Suppressor macrophage (primary cell): ENCODE measurements at places on chromosomes 16 and 17.

DNA sequence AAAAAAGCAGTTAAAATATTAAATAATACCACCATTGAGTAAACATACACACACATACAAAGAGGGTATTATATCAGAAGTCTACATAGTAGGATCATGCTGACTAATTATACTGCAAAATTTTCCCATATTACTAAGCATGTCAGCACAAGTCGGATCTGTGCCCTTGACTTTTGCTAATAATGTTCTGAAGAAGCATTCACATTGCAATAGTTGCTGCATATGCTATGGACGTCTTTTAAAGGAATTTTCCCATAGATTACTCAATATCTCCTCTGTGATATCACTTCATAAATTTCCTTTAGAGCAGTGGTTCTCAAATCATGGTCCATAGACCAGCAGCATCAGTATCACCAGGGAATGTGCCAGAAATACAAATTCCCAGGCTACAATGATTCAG is 110.9 kb upstream of the NUDT7 start:
- no peak for DNase-seq

DNA sequence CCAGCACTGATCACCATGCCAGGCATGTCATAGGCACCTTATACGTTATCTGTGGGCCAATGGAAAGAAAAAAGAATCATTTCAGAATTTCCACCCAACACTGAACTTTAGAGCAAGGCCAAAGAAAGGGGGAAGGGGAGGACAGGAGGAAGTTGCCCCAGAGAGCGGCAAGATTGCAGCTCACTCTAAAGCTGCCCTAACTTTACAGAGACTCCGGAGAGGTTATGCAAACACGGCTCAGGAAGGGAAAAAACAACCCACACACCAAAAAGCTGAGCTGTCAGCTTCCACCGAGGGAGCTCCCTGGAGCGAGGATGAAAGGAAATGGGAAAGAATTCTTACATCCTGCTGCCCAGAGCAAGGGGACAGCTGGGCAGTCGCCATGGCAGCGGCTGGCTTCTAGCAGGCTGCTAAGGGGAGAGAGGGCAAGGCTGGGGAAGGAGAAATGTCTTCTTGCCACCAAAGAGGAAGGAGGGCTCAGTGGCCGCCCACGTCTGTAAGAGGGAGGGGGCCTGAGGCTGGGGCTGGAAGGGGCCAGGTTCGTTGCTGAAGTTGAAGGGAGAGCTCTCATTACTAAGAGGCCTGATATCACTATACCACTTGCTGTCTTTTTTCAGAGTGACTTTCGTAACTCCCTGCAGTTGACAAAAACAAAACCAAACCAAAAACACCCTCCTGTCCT is 18.2 kb downstream of the COTL1 start:
- DNase-seq, result peak; percentile 95

DNA sequence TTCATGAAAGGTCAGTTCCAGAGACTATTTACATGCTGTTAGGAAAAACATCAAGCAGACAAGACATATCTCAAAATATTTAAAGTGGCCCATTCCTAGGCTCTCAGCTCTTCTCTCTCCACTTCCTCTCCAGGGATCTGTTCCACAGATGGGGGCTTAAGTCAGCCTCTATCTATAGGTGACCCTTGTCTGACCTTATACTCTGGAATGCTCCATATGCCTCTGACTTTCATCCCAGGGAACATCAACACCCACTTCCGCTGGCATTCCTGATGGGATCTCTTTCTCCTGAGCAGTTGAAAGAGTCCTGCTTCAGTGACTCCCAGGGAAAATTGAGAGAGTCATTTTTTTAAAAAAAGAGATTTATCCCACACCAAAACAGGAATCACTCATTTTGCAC is 11.5 kb upstream of the WIPI1 start:
- DNase-seq, result no peak

DNA sequence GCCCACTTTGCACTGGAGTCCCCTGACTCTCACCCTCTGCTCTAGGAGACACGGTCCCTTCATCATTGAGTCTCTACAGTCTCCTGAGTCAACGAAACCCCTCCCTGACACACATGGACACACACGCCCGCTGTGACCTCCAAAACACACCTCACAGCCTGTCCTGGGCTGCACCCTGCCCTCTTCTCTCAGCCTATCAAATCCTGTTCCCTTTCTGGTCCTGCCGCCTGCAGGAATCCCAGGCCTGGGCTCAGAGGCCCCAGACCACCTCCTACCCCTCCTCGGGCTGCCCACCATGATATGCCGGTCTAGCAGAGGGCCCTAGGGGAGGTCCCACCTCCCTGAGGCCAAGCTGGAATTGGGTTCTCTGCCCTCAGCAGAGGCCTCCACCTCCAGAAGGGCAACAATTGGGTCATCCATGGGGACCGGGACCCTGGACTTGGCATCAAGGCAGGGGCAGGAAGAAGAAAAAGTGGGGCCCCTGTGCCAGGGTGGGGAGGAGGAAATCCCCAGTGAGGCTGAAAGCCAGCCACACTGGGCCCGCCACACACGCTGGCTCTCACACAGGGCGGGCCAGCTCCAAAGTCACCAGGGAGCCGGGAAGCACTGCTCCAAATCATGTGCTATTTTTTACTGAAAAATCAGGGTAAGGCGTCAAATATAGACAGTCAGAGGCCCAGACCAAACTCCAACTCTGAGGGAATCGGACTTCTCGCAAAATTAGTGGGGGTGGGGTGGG is 3.4 kb downstream of the PPP1R9B start:
- peak; percentile 30 for DNase-seq

DNA sequence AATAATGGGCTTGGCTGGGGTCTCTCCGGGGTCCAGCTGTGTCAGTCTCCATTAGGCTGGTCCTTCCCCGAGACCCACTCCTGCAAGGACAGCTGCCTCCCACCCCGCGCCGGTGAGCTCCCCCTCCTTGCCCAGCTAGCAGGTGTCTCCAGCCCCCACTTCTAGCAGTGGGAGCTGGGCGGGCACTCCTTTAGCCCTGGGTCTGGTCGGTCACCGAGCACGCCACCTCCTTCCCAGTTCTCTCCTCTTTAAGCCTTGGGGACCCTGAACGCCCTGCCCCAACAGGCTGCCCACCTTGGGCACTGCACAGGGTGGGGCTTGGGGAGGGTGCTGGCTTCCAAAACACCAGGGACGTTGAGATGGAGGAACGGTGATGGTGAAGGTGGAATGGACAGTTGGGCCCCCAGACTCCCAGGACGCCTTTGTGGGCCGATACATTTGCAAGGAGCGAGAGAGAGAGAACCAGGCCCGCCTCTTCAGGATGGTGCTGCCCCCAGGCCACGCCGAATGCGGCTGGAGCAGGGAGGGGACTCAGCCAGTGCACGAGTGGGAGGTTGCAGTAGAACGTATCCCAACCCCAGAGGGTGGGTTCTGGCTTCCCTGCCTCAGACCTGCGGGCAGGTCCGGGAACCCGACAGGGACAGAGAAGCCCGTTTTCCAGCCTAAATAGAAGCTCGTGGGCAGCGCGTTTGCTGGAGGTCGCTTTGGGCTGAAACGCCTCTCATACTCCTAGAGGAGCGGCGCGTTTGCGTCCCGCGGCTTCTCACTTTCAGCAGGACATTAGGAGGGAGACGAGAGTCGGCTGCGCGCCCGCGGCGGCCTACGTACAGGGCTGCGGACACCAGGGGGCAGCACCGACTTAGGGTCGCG is 10.7 kb downstream of the TBX2 start:
- peak; percentile 59 for DNase-seq

DNA sequence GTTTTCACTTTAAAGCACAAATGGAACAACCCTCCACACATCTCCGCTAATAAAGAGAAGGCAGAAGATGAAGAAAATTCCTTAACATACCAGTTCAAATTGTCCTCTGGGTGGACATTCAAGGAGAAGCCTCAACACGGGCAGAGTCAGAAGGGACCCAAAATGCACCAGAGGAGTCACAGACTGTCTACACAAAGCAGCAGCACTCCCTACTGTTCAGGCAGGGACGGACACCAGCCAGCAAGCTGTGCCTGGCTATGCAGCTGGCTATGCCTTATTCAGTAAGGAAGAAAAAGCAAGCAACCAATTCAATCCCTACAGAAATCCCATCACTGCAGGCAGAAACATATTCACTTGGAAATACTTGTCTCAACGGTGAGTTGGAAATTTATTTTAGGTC is 8.1 kb downstream of the DNAJC7 start:
- DNase-seq, result no peak

DNA sequence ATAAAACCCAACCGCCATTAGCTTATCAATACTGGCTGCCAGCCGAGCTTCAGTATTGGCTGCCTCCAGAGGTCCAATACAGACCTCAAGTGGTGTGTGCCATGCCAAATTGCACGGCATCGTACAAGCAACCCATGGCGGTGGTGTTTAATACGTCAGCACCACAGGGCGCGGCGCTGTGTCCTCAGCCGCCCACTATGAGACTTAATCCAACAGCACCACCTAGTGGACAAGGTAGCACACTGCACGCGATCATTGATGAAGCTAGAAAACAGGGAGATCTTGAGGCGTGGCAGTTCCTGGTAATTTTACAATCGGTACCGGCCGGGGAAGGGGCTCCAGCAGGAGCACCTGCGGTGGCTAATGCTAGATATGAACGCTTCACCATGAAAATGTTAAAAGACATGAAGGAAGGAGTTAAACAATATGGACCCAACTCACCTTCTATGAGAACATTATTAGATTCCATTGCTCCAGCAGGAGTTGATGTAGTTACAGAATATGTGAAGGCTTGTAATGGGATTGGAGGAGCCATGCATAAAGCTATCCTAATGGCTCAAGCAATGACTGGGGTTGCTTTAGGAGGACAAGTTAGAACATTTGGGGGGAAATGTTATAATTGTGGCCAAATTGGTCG is 15.4 kb downstream of the FLYWCH1 start:
- peak; percentile 94 for DNase-seq

DNA sequence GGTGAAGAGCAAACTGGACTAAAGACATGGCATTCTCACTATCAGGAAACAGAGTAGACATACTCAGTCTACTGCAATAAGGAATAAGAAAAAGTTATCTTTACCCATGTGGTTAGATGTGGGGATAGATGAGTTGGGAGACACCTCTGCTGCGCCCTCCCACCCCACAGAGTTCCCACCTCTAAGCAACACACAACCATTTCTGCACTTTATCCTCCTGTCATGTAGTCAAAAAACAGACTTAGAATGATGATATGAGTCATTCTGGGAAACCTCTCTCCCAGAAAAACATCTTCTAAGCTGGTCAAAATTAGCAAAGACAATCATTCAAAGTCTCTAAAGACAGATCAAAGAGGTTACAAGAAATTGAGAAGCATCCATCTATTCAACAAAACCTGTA is 94.9 kb downstream of the CACNG1 start:
- DNase-seq, result no peak

DNA sequence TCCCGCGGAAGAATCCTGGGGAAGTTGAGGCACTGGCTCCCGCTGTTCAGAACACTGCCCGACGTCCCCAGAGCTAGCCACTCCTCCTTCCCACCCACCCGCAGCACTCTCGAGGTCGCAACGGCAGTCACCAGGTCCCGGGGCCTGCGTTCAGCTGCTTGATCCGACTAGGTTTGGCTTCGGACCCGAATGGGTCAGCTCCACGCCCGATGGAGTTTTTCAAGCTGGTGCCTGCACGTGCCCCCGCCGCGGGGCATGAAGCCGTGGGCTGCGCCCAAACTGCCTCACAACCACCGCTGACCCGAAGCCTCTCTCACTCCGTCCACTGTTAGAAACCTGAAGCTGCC is 12.4 kb upstream of the ODF4 start:
- peak; percentile 30 for DNase-seq

GRCh38 chr17:57375770-57376225 is 119.5 kb downstream of the MSI2 start:
- DNase-seq, result no peak

GRCh38 chr16:19746561-19746960 is 28.5 kb downstream of the IQCK start:
- DNase-seq, result no peak

DNA sequence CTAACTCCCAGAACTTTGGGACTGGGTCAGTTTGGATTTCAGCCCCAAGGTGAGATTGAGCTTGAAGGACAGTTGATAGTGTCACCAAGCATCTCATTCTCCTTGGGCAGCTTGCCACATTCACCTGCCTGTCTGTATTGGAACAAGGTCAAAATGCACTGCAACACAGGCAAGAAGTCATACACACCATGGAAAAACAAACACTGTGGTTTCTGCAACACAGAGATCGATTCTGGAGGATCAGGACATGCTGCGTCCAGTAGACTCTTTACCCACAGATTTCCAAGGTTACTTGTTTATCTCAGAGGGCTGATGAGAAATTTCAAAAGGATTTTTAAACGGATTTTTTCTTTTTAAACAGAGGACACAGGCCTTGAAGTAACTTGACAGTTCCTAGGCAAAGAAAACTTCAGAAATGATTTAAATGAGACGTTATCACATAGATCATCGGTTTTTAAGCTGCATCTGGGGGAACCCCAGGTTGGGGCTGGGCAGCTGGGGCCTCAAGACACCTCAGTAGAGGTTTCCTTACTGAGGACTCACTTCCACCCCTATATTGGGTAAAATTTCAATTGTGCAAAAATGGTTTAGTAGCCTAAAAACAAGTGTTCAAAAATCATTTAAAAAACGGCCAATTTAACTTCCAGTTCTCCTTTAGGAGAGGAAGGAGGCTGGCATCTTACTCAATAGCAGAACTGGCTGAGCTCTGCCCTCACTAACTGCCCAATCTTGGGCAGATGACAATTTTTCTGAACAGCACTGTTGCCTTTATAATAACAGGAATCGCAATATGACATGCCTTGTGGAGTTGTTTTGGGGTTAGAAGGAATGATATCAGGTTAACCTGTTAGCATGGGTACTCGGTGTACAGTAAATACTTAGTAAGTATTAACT is 299.3 kb downstream of the XYLT1 start:
- DNase-seq, result peak; percentile 88

- DNase-seq, result no peak
Measured at GRCh38 chr17:56807723-56808122, 26.0 kb downstream of the C17orf67 start.

- DNase-seq, result peak; percentile 58
Measured at GRCh38 chr17:49548506-49549310, 27.0 kb upstream of the NXPH3 start.

DNA sequence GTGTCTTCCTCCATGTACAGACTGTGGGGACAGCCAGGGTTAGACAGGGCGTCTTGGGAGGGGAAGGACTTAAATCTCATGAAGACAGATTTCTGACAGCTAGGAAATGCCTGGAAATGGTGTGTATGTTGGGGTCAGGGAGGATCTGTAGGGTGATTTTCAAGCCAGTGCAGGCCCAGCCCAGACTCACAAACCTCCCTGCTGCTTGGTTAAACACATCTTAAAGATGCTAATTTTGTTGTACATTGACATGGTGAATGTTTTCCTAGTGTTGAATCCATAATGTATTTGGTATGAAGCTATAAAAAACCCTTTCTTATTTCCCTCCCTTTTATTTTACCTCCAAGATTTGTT is 238.3 kb downstream of the CCDC182 start:
- no peak for DNase-seq
